ENCODE measurements at places on chromosomes 16 and 17.

DNA sequence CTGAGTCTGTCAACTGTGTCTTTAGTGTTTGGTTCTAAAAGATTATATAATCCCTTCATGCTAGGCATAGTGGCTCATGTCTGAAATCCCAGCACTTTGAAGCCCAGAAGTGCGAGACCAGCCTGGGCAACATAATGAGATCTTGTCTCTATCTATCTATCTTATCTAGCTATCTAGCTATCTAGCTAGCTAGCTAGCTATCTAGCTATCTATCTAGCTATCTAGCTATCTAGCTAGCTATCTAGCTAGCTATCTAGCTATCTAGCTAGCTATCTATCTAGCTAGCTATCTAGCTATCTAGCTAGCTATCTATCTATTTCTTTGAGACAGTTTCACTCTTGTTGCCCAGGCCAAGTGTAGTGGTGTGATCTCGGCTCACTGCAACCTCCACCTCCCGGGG is 43.8 kb downstream of the SPAG9 start:
- DNase-seq = no peak

GRCh38 chr16:1784977-1785845 is 2.5 kb downstream of the NUBP2 start:
- no peak for DNase-seq

DNA sequence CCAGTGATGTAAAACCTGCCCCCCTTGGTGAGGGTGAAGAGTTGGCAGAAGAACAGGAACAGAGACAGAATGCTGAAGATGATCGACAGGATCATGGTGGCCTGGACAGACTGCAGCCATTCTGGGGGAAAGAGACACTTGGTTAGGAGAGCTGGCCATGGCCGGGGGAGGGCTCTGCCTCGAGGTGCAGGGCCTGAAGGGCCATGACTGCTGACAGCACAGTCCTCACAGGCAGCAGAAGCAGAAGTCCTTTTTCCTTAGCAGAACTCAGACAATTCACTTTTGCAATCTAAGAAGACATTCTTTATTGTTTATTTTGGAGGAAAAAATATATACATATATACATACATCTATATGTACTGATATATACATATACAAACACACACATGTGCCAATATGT is 25.6 kb downstream of the PMP22 start:
- no peak for DNase-seq

GRCh38 chr17:70608193-70608592 is 438.9 kb downstream of the KCNJ2 start:
- no peak for DNase-seq

DNA sequence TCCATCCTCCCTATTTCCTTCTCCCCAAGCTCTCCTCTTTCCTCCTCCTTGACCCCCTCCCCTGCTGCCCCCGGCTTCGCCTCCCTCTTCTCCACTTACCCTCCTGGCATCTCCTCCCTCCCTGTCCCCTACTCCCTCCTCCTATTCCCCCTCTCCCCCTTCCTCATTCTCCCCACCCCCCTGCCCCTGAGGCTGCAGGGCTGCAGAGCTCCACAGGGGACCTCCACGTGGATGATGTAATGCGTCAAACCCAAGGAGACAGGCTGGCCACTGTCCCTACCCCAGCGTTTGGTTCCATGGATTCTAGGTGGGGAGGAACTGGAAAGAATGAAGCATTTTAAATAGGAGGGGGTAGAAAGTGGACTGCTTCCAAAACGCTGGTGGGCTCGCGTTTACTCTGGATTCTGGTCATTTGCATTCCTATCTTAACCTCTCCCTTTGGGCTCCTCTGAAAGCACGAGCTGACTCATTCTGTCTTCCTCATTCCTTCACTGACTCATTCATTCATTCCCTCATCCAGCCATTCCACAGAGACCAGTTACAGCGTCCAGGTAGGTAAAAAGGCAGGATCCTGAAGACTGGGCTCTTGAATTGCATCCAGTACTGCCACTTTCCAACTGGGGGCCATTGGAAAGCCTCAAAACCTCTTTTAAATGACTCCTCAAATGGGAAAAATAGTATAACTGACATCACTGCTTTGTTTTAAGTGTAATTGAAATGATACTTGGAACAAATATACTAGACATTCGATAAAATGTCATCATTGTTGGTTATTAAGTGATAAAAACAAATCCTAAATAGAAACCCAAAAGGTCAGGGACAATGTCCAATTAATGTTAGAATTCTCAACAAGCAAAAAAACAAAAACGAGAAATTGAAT is 943 bp upstream of the COTL1 start:
- no peak for DNase-seq

Data from activated T-cell treated with anti-CD3 and anti-CD28 coated beads for 48 hours (primary cell).